Foreskin keratinocyte (primary cell): ENCODE measurements at places on chromosomes 12 and 14.

DNA sequence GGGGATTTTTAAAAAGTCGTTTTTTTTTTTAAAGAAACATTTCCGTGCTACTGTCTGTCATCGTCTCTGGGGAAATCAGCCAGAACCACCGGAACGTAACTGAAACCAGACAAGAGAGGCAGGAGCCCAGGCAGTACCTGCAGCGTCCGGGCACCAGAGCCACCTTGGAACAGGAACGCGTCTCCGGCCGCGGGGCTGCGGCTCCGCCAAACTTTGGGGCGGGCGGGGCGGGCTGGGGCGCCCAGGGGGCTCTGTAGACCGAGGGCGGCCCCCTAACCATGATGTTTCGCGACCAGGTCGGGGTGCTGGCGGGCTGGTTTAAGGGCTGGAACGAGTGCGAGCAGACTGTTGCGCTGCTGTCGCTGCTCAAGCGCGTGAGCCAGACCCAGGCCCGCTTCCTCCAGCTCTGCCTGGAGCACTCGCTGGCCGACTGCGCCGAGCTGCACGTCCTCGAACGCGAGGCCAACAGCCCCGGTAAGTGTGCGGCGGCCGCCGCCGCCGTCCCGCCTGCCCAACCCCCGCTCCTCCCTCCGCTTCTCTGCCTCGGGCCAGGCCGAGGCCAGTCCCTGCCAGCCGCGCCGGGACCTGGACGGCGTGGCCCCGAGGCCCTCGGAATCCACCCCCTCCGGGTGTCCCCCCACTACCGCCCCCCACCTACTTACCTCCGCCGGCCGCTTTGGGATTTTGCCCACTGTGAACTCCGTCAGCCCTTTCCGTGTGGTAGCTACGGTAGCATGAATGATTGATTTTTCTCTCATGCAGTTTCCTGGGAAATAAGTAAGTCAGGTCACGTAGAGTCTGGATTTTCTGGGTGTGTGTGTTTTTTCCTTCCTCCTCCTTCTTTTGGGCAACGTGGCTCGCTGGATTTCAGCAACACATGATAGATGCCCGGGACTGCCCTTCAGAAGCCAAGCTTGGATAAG, 972 bp downstream of the SAMD4A start:
- DNase-seq: peak; percentile 40

DNA sequence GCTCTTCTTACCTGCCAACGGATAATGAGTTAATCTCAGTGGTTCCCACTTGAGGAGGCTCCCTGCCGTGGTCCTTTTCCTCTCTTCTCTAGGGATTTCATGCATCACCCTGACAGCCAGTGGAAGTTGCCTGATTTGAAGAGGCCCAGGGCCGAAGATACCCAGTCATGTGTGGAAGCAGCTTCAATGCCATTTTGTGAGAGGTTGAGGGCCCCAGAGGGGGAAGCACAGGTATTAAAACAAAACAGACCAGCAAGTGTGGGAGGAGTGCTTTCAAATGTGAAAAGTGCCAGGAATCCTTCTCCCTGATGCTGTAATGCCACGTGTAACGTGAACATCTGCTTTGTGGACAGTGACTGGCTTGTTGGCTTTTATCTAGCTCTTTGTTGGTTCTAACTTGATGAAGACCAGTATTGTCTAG, 1.5 kb downstream of the TCP11L2 start:
- no peak for DNase-seq

DNA sequence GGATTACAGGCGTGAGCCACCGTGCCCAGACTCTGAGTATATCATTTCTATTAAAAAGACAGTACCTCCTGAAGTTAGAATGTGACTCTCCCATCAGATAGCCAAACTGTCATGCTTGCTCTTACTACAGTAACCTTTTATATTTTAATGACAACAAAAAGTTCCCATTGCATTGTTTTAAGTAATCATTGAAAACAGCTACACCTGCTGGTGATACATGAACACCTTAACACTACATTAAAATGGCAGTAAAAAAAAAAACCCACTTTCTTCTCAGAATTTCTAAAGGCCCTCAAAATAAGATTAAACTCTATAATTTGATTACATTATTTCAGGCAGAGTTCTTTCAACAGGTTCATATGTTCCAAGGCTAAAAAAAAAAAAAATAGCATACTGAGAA, 76.7 kb downstream of the SH2B3 start:
- DNase-seq: no peak

DNA sequence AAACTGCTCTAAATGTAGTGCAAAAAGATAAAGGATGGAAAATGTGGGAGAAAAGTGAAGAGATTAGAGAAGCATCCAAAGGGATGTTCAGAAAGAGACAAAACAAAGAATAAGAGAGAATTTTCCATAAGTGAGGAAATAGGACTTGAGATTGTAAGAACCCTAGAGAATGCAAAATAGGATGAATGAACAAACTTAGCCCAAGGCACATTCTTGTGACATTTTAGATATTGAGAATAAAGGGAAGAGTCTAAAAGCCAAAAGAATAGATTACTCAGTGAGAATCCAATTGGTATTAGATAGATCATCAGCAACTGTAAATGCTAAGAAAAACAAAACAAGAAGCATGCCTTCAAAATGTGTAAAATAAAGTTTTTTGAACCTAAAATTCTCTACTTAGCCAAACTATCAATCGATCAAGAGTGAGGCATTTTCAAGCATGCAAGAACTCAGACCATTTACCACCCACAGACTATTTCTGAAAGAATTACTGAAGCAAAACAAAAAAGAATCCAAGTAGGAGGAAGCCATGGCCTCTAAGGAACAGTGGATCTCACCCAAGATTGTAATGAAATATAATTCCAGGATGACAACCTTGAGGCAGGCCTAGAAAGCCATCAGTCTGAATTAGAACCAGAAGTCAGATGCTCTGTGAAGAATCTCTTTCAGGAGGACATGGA, 33.5 kb downstream of the DYRK2 start:
- DNase-seq: no peak

DNA sequence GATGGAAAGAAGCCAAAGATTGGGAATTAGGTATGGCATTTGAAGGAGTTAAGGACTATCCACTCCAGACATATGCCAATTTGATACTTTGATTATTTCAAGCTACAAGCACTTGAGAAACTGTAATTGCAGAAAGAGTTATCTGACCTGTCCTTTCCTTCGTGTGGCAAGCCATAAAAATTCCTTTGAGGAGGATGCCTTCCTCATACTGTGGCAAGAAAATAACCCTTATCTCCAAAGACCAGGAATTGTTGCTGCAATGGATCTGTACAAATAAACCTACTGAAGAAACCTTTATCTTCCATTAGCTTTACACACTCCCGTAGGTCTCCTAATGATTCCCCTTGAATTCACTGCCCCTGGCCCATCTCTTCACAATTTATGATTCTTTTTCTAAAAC, 165.1 kb upstream of the AMIGO2 start:
- no peak for DNase-seq

- DNase-seq: no peak
Observed at GRCh38 chr14:77286576-77286975, 15.6 kb upstream of the NGB start.

- peak; percentile 51 for DNase-seq
Observed at GRCh38 chr12:9132008-9132535, 16.4 kb upstream of the A2M start.

DNA sequence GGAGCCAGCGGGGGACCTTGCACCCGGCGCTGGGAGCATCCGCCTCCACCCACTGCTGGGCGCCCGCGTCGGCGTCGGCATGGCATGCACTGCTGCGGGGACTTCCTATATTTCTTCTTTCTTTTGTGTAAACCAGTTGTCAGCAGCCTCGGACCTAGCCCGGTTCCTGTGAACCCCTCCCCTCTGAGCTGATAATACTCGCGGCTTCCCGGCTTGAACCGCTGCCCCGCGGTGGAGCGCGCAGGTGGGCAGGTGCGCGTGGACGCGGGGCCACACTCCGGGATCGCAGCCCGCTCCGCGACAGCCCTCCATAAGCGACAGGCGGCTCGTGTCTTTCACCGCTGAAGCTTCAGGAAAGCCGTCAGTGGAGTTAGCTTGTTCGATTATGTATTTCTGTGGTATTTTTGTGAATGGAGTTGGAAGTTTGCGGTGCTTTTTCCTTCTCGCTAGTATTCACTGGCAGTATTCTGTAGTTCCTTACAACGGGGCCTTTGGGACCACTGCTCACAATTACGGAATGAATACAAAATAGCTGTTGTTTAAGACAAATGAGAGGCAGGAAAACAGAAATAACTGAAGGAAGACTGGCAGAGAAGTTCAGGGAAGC, 870 bp downstream of the BMAL2 start:
- DNase-seq: no peak

GRCh38 chr14:77039285-77040058, 11.0 kb upstream of the IRF2BPL start:
- DNase-seq: no peak

DNA sequence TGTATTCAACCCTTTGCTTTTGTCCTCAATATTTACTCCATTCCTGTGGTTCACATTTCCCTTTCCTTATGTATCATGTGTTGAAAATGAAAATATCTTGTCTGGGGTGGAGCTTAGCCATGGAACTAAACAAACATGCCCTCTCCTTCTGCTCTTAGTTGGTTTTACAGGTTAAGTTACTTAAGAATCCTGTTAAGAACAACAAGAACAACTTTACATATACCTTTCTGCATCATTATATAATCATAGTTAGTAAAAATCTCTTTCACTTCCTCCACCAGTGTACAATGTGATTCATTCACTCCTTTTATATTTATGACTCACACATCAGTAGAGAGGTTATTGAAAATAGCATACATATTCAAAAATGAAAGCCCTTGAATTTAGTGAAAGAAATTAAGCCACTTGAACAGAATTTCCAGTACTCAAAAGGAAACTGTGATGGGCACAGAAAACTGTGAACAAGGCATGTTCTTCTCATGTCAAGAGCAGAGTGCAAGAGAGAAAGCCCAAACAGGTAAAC, 307.7 kb downstream of the CCDC91 start:
- peak; percentile 59 for DNase-seq

DNA sequence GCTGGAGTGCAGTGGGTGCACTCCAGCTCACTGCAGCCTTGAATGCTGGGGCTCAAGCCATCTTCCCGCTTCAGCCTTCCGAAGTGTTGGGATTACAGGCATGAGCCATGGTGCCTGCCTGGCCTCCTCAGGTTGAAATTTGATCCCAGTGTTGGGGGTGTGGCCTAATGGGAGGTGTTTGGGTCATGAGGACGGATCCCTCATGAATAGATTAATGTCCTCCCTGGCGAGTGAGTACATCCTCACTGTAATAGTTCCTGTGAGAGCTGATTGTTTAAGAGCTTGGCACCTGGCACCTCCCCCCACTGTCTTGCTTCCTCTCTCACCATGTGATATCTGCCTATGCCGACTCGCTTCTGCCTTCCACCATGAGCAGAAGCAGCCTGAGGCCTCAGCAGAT, 84.7 kb downstream of the TSPAN9 start:
- DNase-seq: peak; percentile 50

- no peak for DNase-seq
Observed at GRCh38 chr12:104768033-104768432, 190.1 kb downstream of the SLC41A2 start.

- no peak for DNase-seq
Observed at GRCh38 chr12:54428050-54429013, 9.3 kb upstream of the ITGA5 start.

DNA sequence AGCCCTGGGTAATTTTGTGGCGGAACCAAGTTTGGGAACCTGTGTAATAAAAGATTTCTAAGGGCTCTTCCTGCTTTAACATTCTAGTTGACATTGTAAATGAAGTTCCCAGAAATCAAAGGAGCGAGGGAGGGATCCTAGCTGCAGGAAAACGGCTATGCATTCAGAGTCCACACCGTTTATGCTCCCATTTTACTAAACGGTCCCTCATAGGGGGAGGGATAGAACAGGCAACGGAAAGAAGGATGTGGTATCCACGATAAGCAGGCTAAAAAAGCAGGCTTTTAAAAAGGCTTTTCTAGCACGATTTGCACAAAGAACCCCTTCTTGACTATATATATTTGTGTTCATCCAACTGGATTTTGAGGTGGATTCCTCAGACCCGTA, 559 bp downstream of the SYNJ2BP start:
- DNase-seq: peak; percentile 19

GRCh38 chr12:14950421-14950820, 11.0 kb downstream of the ARHGDIB start:
- DNase-seq: no peak

- DNase-seq: no peak
Observed at GRCh38 chr14:70237710-70238109, 49.0 kb upstream of the SLC8A3 start.

- peak; percentile 48 for DNase-seq
Observed at GRCh38 chr14:31080056-31080455, 53.9 kb upstream of the STRN3 start.

GRCh38 chr14:90193925-90194324, 62.4 kb upstream of the PSMC1 start:
- no peak for DNase-seq

GRCh38 chr14:97723819-97724218, 926.6 kb downstream of the VRK1 start:
- no peak for DNase-seq

DNA sequence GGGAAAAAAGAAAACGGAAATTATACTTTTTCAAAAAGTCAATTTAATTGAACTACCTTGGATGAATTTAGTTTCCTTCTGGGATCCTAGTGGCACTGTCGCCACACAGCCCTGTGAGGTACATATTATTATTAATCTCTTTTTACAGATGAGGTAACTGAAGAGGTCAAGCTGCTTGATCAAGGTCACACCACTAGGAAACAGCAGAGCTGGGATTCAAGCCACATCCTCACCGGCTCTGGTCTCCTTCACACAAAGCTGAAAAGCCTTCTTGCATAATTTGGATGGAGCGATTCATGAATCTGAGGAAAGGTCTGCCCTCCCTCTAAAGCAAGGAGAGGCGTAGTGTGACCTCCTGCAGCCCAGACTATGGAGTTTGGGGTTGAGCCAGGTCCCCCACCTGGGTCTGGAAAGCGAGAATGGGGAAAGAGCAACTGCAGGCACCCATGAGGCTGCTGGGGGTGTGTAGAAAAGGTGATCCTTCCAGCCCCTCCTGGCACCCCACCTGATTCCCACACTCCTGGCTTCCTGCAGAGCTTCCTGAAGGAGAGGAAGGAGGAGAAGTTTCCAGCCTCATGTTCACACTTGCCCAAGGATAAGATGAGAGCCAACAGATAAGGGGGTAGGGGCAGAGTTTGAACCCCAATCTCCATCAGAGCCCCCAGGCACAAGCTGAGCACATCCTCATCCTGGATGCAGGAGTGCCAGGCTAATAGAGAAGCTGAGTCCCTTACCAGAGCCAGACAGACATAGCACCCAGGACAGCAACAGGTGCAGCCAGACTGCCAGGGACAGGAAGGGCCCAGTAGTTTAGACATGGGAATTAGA, 3.9 kb upstream of the KRT79 start:
- no peak for DNase-seq

DNA sequence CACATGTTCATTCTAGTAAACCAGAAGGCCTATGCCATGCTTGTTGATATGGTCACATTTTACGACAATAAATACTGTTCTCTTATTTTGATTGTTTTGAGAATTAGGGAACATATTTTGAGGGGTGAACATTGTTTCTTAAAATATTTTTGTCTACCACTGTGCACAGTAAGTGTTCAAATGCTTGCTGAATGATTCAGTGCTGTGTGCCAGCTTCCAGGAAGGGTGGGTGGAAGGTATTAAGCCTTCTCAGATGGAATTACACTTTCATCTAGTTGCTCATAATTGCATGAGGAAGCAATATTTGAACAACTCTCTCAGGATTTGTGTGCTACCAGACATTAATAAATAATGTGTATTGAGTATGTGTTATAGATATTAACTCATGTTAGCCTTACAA, 15.5 kb upstream of the TMX1 start:
- DNase-seq: peak; percentile 15
